ENCODE measurements at places on chromosomes 4 and X. TPM values are rescaled to one million over a fixed set of nuclear protein-coding genes. Genes with fewer than 3 reads are reported as not detected.

- DNase-seq, result peak; percentile 18
Measured at GRCh38 chr4:20126906-20127305, 124.8 kb upstream of the SLIT2 start.

DNA sequence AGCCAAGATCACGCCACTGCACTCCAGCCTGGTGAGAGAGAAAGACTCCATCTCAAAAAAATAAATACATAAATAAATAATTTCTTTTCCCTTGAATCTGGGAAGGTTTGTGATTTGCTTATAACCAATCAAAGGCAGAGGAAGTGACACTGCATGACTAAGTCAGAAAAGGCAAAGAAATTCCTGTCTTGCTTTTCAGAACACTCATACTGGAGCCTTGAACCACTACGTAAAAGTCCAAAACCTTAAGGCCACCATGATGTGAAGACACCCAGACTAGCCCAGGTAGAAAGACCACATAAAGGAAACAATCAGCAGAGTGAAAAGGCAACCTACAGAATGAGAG is 36.6 kb downstream of the TMEM156 start:
- DNase-seq, result no peak

DNA sequence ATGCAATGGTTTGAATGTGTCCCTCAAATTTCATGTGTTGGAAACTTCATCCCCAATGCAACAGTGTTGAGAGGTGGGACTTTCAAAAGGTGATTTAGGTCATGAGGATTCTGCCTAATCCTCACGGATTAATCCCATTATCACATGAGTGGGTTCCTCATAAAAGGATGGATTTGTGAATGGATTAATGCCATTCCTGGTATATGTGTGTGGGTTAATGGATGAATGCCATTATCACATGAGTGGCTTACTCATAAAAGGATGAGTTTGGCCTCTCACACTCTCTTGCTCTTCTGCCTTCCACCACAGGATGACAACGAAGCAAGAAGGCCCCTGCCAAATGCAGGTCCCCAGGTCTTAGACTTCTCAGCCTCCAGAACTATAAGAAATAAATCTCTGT is 30.5 kb upstream of the NEUROG2 start:
- no peak for DNase-seq

GRCh38 chr4:124104628-124105027 is 607.9 kb downstream of the ANKRD50 start:
- no peak for DNase-seq

GRCh38 chr4:183591301-183591700 is 67.7 kb downstream of the RWDD4 start:
- DNase-seq, result peak; percentile 50

GRCh38 chr4:186068581-186069348 is at the start of gene TLR3:
Gene TLR3 (plus strand): TSS chr4:186069156. CDS start chr4:186076620, 7,464 bp downstream.
- peak; percentile 48 for DNase-seq

DNA sequence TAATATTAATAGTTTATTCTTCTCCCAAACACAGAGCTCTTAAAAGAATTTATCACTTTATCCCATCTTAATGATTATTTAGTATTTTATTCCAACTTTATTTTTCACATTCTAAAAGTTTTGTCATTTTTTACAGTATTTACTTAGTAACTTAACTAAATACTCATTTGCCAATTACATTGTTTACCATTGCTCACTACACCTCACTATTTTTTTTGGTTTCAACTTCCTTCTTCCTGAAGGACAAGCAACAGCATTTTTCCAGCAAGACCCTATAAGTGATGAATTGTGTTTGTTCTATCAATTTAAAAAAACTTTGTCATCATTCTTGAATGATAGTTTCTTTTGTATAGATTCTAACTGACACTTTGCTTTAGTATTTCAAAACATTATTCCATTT is 19.4 kb upstream of the SRD5A3 start:
- no peak for DNase-seq

Gene RPGR
- 16.7 TPM for total RNA-seq

Gene ASB5
- total RNA-seq, result 619 TPM

Gene YY2
- total RNA-seq, result 1.8 TPM

Measured in LHCN-M2 (cell line).